Stimulated activated CD4-positive, alpha-beta T cell treated with anti-CD3 and anti-CD28 coated beads, Interleukin-15, amount 100 ng/mL, for 1 hour (primary cell): ENCODE measurements at places on chromosomes 7 and 10.

GRCh38 chr7:158595068-158595467 lies 7.4 kb upstream of the PTPRN2 start:
- DNase-seq = no peak

GRCh38 chr10:98344589-98345038 lies 70.4 kb downstream of the PYROXD2 start:
- DNase-seq = no peak

GRCh38 chr10:69168493-69168892 lies 11.5 kb upstream of the SUPV3L1 start:
- DNase-seq = no peak

- no peak for DNase-seq
Observed at GRCh38 chr7:4109481-4110110, 572.5 kb upstream of the FOXK1 start.

GRCh38 chr7:16395121-16395520 lies 26.2 kb downstream of the CRPPA start:
- no peak for DNase-seq

- DNase-seq = no peak
Observed at GRCh38 chr10:92972886-92973285, 87.7 kb upstream of the CYP26C1 start.

GRCh38 chr7:128409596-128410450 lies at the start of gene IMPDH1:
Gene IMPDH1 (minus strand): TSS chr7:128409982. CDS start chr7:128409901, 81 bp downstream.
- DNase-seq = peak; percentile 88

GRCh38 chr10:113442336-113442735 lies 110.5 kb upstream of the HABP2 start:
- no peak for DNase-seq

- DNase-seq = no peak
Observed at GRCh38 chr10:78337016-78337415, 303.4 kb downstream of the RPS24 start.

DNA sequence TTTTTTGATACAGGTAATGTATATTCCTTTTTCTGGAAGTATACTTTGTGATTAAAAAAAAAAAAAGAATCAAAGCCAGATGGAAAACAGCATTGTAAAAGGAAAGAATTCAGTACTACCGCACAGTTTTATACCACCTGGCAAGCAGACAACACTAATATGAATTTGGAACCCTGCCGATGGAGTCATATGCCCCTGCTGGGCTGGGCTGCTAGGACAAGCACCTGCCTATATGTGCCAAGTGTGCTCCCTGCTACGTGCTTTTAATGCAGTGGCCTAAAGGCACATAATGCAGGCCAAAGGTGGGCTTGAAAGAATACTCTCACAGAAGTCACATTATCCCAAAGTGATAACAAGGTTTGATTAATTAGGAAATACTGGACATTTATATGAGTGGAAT lies 29.8 kb upstream of the WAC start:
- no peak for DNase-seq

- DNase-seq = no peak
Observed at GRCh38 chr7:78222001-78222751, 423.6 kb downstream of the PHTF2 start.

- DNase-seq = no peak
Observed at GRCh38 chr7:117322741-117323304, at the start of gene WNT2. Gene WNT2 (minus strand): TSS chr7:117323058. CDS start chr7:117322989, 69 bp downstream.

DNA sequence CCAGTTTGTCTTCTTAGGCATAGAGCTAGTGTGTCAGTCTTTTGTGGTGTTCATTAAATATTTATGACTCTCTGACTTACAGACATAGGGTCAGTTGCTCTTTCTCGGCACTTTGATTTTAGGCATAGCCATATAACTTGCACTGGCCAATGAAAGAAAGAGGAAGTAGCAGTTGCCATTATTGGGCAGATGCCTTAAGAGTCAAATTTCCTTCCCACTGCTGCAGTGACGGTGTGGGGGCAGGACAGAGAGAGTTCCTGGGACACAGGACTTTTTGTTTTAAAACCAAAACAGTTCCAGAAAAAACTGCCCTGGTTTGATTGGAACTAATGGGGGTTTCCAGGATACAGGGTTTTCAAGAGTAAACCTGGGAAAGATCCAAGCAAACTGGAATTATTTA lies 60.2 kb upstream of the PHF14 start:
- DNase-seq = no peak

DNA sequence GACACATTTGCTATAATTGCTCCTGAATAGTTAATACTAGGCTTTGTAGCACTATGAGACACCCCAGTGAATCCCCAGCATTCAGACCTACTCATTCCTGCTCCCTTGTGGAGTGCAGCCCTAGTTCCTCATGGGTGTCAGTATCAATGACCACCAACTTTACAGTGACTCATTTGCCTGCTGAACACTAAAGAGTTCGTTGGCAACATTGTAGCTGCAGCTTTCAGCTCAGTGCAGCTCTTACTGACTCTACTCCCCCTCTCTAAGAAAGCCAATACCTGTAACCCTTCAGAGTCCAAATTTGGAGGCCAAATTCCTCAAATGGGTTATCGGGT lies 127.1 kb upstream of the MTPN start:
- DNase-seq = no peak

GRCh38 chr10:119500123-119500795 lies 42.3 kb downstream of the RGS10 start:
- DNase-seq = no peak

DNA sequence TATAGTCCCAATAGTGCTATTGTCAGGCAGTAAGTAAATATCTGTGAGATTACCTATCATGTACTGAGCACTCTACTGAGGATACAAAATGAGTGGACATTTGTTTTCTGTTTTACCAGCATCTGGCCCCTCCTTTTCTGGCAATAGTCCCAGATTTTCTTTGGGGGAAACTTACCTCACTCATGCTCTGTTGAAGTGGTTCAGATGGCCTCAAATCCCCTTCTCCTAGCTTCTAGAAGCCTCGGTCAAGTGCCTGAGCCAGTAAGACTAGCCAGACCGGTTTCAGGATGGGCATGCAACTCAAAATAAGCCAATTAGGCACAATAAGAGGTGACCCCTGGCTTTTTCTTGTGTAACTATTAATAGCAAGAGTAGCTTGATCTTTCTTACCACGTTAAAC lies 19.7 kb downstream of the TRDMT1 start:
- no peak for DNase-seq

- DNase-seq = no peak
Observed at GRCh38 chr7:121069346-121070100, 81.0 kb downstream of the CPED1 start.

- no peak for DNase-seq
Observed at GRCh38 chr10:57247271-57247670, 886.2 kb upstream of the ZWINT start.

DNA sequence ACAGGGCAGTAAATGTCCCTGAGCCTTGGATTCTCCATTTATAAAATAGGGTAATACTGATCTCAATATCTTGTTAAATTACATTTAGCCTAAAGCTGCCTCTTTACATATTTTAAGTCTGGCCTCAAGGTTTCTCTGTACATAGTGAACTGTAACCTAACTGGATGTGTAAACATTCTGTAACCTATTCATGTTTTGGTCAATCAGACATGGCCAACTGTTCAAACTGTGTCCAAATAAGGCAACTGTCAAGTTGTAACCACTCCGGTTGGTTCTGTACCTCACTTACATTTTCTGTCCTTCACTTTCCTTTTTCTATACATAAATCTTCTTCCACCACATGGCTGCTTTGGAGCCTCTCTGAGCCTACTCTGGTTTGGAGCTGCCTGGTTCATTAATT lies 107.1 kb upstream of the ITGB1 start:
- no peak for DNase-seq

GRCh38 chr10:112383325-112383724 lies 9.4 kb downstream of the ACSL5 start:
- no peak for DNase-seq

- no peak for DNase-seq
Observed at GRCh38 chr10:77105761-77106221, 531.8 kb downstream of the KCNMA1 start.
